Heart left ventricle (tissue), 16 donors: ENCODE measurements at places on chromosomes 5 and 9. TPM values are rescaled to one million over a fixed set of nuclear protein-coding genes. Genes with fewer than 3 reads are reported as not detected.
A peak's percentile ranks its signal among the peaks of the same experiment; 100 is the strongest.

GRCh38 chr9:129201289-129201688 lies 23.2 kb upstream of the IER5L start:
- no peak overlapping the region for H3K27ac ChIP-seq
- no peak for DNase-seq
- peaks cover 12% of the 10 kb centered on the region for H3K4me1 ChIP-seq

DNA sequence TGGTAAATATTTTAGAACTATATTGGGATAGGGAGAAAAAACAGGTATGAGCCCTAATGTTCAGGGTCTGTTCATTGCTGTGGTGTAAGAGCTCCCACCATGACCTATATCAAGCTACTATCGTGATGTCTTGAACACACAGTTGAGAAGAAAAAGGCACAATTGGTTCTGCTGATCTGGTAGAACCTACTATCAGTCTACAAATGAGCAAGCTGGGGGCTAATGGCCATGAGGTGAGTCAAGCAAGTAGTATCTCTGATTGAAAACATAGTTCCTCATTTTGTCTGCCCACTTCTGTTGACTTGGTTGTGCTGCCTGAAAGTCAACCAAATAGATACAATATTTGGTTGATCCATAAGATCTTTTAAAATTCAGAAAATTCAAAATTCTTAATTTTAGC lies 1026.3 kb downstream of the CDH12 start:
- no peak overlapping the region for H3K4me3 ChIP-seq
- H3K27ac ChIP-seq = no peak overlapping the region
- no peak for DNase-seq
- no peaks in the 10 kb centered on the region for H3K27me3 ChIP-seq

DNA sequence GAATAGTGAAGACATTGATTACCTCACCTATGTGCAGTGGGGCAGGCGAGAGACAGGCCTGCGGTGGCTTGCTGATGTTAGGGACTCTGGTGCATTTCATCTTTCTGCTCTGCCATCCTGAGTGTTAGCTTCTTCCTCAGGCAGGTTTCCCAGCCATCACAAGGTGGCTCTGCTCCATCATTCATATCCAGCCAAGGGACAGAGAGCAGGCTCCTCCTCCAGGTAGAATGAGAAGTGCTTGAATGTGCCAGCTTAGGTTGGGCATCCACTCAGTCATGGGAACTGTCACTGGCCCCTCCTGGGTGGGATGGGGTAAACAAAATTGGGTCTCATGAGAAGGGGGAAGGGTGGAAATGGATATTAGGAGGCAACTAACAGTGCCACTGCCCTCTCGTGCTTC lies 24.8 kb downstream of the GPR107 start:
- H3K27ac ChIP-seq = no peak overlapping the region
- no peaks in the 10 kb centered on the region for H3K27me3 ChIP-seq
- H3K36me3 ChIP-seq = peaks cover 20% of the 10 kb centered on the region

- no peak overlapping the region for H3K4me3 ChIP-seq
- no peaks in the 10 kb centered on the region for H3K4me1 ChIP-seq
- DNase-seq = no peak
- no peaks in the 10 kb centered on the region for H3K27me3 ChIP-seq
- peaks cover 43% of the 10 kb centered on the region for H3K36me3 ChIP-seq
- H3K27ac ChIP-seq = no peak overlapping the region
Observed at GRCh38 chr9:7165331-7165975, 407.7 kb downstream of the KDM4C start.

DNA sequence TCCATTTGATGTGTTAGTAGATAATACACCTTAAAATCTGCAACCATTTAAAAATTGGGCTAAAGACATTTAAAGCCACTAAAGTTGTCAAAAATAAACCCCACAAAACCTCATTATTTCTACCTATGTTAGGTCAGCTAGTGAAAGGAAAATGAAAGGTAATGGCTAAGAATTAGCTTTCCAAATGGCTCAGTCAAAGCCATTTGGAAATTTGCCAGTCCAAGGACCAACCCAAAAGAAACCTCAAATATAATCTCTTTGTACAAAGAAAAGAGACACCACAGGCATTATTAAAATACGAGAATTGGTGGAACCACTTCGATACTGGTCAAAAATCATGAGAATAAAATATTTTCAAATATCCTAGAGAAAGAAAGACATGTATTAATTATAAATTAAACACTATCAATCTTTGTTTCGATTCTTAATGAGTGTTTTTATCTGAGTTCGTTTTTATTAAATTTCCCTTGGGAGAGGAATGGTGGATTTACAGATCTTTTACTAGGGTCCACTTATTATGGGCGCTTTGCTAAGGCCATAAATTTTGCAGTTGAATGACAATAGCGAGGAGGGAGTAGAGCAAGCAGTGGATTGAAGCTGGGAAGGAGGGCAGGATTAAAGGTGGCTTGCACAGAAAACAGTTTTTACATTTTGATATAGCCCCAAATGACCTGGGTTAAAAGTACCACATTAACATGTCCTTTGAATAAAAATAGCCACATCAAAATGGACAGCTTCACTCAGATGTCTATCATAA lies 116.8 kb upstream of the SHB start:
- H3K27me3 ChIP-seq = no peaks in the 10 kb centered on the region
- H3K27ac ChIP-seq = no peak overlapping the region
- DNase-seq = no peak
- no peak overlapping the region for H3K4me3 ChIP-seq
- no peaks in the 10 kb centered on the region for H3K4me1 ChIP-seq
- no peaks in the 10 kb centered on the region for H3K36me3 ChIP-seq

GRCh38 chr5:143177263-143177983 lies 226.1 kb downstream of the NR3C1 start:
- H3K27ac ChIP-seq = peak overlapping the region; percentile 41
- peak; percentile 40 for DNase-seq
- no peaks in the 10 kb centered on the region for H3K36me3 ChIP-seq
- H3K4me3 ChIP-seq = no peak overlapping the region

DNA sequence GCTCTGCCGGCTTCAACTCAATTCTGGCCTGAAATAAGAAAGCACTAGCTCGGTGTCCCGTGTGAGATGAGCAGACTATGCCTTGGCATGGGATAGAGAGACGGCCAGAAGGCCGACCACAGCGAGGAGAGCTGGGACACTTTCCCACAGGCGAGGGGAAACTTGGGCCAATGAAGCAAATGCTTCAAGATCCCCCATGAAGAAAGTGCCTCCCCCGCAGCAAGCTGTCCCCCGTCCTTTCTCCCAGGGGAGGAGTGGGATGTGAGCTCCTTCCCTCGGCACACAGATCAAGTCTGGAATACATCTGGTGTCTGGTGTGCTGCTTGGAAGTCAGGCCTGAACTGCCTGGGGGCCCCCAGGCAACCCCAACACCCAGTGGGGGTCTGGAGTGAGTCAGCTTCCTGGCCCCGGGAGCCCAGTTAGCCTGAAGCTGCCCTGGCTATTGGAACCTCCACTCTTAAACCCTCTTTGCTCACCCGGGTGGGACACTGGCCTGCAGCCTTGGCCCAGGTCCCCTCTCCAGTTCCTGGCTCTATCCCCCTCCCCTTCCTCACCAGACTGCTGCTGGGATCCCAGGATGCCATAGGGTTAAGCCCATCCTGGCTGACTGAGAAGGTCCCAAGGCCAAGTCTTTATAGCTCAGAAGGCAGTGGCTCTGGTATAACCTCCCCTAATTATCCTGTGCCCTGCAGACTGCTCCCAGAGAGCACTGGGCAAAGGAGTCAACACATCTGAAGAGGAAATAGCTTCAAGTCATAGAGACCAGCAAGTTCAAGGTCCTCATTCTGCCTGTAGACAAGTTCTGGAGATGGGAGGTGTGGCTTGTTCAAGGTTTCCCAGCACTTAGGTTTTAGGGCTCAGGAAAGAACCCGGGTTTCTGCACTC lies 205.3 kb downstream of the TTLL11 start:
- H3K27me3 ChIP-seq = no peaks in the 10 kb centered on the region
- peak; percentile 26 for DNase-seq
- H3K27ac ChIP-seq = peak overlapping the region; percentile 30
- no peak overlapping the region for H3K4me3 ChIP-seq
- peaks cover 21% of the 10 kb centered on the region for H3K4me1 ChIP-seq
- H3K36me3 ChIP-seq = no peaks in the 10 kb centered on the region

GRCh38 chr5:150999704-151000442 lies 20.5 kb upstream of the GPX3 start:
- peak; percentile 50 for DNase-seq
- H3K27me3 ChIP-seq = no peaks in the 10 kb centered on the region
- no peak overlapping the region for H3K27ac ChIP-seq

- H3K36me3 ChIP-seq = no peaks in the 10 kb centered on the region
- no peak for DNase-seq
- no peaks in the 10 kb centered on the region for H3K27me3 ChIP-seq
- H3K4me3 ChIP-seq = no peak overlapping the region
- peaks cover 14% of the 10 kb centered on the region for H3K4me1 ChIP-seq
Observed at GRCh38 chr9:124255222-124255621, 2.5 kb upstream of the NEK6 start.

DNA sequence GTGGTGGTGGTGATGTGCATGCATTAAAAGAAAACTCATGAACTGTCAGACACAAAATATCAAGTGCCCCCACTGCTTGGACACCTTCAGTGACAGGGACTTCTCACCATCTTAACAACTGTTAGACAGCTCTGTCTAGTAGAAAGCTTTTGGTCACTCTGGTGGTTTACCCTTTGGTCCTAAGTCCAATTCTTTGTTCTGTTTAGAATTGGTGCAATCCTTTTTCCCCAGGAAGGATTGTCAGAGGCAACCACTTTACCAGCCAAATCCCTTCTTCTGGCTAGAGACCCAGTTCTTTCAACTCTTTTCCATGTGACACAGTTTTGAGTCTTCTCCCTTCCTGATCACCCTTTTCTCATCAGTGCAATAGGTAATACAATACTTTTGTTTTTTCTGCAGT lies 140.2 kb downstream of the SEC61B start:
- H3K4me1 ChIP-seq = peaks cover 8% of the 10 kb centered on the region
- no peaks in the 10 kb centered on the region for H3K36me3 ChIP-seq
- H3K27ac ChIP-seq = no peak overlapping the region
- no peak for DNase-seq
- H3K27me3 ChIP-seq = peaks cover 7% of the 10 kb centered on the region

DNA sequence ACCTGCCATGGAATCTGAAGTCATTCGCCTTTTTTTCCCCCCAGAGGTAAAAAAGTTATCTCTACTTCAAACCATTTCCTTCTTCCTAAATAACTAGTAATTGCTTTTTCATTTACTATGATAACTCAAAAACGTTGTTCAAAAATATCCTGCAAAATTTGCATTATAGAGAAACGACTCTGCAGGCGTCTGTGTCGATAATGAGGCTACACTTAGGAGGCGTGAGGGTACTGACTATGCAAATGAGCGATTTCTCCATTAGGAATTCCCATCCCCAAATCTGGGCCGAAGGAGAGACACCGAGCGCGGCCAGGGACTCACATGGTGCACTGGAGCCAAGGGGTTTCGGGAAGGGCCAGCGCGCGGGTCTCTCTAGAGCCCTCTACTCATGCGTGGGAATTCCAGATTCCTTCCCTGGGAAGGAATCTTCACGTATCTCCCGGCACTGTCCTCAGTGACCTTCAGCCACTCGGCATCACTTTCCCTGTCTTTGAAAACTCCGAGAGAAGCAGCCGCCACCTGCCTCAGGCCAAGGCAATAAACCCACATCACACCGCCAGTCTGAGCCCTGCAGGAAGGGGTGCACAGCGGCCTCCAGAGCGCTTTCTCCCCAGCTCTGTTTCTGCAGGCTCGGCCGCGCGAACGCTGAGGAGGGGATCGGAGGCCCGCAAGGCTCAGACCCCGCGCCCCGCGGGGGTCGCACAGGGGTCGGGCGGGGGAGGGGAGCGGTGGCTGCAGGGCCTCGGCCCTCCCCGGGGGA lies 718 bp upstream of the DENND4C start:
- peak overlapping the region; percentile 99 for H3K27ac ChIP-seq
- no peak for DNase-seq
- H3K4me3 ChIP-seq = peak overlapping the region; percentile 100
- no peaks in the 10 kb centered on the region for H3K27me3 ChIP-seq
- H3K36me3 ChIP-seq = no peaks in the 10 kb centered on the region
- H3K4me1 ChIP-seq = peaks cover 17% of the 10 kb centered on the region

DNA sequence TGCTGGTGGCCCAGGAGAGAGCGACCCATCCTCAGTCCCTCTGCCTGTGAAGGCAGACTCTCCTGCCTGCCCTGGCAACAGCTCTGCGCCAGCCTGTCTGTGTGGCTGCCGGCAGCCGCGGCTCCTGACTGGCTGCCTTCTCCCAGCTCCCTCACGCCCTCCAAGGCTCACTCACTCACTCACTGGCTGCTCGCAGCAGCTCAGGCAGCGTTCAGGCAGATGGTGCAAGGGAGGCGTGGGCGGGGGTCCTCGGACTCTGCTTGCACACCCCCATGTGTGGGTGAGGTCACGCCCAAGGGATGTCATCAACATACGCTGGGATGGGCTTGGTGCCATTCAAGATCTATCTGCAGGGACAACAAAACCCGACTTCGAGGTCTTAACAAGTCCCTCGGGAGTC lies 66.7 kb downstream of the DAB2IP start:
- no peak overlapping the region for H3K4me3 ChIP-seq
- peaks cover 98% of the 10 kb centered on the region for H3K4me1 ChIP-seq
- no peaks in the 10 kb centered on the region for H3K36me3 ChIP-seq
- peak; percentile 68 for DNase-seq
- no peak overlapping the region for H3K27ac ChIP-seq

DNA sequence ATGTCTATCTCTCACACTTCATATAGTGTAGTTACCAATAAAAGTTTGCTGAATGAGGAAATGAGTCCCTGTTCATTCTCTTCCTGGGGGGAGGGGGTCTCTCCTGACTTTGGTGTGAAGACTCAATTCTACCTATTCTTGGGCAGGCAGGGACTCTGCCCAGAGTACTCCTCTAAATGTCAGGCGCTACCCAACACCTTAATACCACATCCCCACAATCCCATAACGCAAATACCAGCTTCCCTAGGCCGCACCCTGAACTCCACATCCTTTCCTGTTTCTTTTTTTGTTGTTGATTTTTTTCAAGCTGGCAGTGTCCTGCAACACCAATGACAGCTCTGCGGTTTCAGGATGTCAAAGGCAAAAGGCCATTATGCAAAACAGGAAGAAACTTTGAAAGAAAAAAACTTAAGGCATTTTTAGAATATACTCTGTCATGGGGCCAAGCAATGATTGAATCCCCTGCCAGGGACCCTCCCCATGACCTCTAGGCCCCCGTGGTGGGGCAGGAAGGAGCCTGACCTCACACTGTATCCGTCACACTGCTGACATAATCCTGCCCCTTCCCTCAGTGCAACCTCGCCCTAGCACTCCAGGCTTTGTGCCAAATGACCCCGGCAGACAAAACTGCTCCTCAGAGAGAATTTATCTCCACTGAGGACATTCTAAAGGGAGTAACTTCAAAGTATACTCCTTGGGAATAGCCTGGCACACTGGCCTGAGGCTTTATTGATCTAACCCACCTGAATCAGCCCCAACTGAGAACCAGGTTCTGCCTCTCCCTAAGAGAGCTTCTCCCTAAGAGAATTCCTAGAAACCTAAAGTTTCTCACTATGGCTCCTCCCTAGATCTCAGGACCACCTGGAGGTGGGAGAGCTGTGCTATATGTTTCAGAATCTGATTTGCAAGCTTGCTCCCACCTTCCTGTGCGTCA lies 8.0 kb downstream of the B4GALT1 start:
- H3K27me3 ChIP-seq = no peaks in the 10 kb centered on the region
- H3K36me3 ChIP-seq = no peaks in the 10 kb centered on the region
- peak; percentile 89 for DNase-seq
- peaks cover 96% of the 10 kb centered on the region for H3K4me1 ChIP-seq

- H3K36me3 ChIP-seq = no peaks in the 10 kb centered on the region
- DNase-seq = no peak
- no peaks in the 10 kb centered on the region for H3K27me3 ChIP-seq
- no peaks in the 10 kb centered on the region for H3K4me1 ChIP-seq
- no peak overlapping the region for H3K4me3 ChIP-seq
Observed at GRCh38 chr9:8477450-8477849, 677.9 kb upstream of the DMAC1 start.

Gene ACOT12
- total RNA-seq = not detected

Gene ADAMTS13
- total RNA-seq = 2.7 TPM

Gene CPLANE1
- 13.2 TPM for total RNA-seq

Gene STPG3
- total RNA-seq = not detected

Gene SPATA31A3
- not detected for total RNA-seq

Gene PDE6A
- 0.08 TPM for total RNA-seq

Gene CSF2
- not detected for total RNA-seq
